ENCODE measurements at places on chromosomes 3 and 15.

GRCh38 chr3:17623464-17623863 lies 119.0 kb downstream of the TBC1D5 start:
- no peak for DNase-seq

DNA sequence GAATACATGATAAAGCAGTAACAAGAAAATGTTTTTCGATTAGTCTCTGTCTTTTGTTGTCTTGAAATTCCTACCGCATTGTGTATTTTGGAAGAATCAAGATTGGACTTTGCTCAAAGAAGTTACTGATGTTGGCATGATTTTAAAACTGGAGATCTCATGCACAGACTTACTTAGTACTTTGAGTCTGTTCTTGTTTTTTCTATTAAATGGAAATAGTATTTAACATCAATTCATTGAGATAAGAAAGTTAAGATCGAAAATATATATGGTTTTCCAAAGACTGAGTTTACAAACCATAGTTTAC lies 2.6 kb downstream of the ABHD10 start:
- DNase-seq: no peak

- no peak for DNase-seq
Observed at GRCh38 chr3:25586553-25586952, 78.2 kb downstream of the TOP2B start.

DNA sequence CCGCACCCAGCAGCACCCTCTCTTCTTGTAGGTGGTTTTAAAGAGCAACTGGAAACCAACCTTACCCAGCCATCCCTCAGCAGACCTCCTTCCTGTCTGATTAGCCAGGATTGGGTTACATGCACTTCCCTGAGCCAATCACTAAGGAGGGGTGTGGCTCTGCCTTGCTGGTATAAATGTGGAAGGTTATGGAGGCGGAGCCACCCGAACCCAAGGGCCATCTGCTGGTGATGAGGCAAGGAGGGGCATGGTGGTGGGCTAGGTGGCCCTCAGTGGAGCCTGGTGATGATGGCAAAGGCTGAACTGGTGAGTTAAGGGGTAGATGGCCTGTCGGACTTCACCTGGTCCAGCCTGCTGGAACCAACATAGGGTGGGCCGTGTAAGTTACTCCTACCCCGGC lies 39.8 kb downstream of the CCDC33 start:
- DNase-seq: no peak

- no peak for DNase-seq
Observed at GRCh38 chr15:35746121-35746520, 200.2 kb upstream of the DPH6 start.

GRCh38 chr3:50287262-50287661 lies 5.0 kb downstream of the IFRD2 start:
- no peak for DNase-seq

GRCh38 chr3:42501681-42502428 lies 588 bp upstream of the VIPR1 start:
- DNase-seq: peak; percentile 54

- no peak for DNase-seq
Observed at GRCh38 chr3:156183396-156183795, 63.0 kb downstream of the KCNAB1 start.

DNA sequence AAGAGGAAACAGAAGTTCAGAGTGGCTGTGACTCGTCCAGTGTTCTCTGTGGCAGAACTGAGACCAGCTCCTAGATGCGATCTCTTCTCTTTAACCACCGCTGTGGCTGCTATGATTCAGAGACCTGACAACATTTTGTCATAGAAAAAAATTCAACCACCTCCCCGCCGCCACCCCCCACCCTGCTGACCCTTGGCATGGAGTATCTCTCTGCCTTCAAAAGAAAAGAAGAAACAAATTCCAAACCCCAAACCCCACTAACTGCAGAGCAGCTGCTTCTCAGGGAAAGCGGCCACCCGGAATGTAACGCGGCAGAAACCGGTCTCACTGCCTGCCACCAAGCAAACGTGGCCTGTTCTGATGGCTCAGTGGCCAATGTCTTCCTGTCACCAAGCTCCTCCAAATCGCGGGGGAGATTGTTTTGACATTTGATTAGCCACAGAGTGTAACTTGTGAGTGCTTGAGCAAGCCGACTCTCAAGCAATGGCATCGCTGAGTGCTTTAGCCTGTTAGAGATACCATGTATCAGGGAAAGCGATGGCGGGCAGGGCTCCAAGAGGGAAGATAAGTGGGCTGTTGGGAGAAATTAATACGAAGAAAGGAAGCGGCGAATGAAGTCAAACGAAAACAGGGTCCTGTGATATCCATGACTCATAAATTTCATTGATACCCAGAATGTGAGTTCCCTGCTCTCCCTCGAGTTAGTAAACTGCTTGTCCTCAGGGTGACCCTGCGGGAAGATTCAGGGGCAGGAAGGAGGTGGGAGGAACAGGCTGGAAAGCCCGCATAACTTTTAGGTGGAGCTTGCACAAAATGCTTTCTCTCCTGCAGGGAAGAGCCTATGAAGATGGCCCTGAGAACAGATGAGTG lies 44.8 kb upstream of the TLE3 start:
- DNase-seq: peak; percentile 47

DNA sequence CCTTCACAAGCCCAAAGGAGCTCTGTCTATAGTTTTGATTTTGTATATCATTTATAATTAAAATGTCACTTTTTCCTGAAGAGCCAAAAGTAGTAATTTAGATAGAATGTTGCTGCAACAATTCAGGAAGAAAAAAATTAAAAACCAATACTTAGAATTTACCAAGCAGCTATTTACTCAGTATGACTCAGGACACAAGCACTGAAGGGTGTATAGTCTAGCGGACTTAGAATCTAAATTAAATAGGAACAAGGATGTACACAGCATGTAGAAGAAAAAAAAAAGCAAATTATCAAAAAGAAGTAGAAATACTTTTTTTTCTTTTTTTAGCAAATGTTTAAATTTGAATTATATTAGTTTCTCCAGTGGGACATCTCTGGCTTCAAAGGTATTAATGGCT lies 31.6 kb downstream of the PGBD4 start:
- no peak for DNase-seq

DNA sequence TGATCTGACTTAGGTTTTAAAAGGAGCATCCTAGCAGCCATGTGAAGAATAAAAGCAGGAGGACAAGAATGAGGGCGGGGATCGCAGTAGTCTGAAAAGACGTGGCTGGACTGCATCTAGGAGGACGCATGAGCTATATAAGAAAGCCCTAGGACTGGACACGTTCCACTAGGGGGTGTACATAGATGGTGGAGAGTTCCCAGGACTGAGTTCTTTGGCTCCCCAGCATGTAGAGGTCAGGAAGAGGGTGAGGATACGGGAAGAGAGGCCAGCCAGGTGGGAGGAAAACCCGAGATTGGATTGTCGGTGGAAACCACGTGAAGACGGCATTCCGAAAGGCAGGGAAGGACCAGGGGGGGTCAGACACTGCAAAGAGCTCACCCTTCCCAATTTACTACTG lies 64.2 kb upstream of the CFAP161 start:
- DNase-seq: no peak

DNA sequence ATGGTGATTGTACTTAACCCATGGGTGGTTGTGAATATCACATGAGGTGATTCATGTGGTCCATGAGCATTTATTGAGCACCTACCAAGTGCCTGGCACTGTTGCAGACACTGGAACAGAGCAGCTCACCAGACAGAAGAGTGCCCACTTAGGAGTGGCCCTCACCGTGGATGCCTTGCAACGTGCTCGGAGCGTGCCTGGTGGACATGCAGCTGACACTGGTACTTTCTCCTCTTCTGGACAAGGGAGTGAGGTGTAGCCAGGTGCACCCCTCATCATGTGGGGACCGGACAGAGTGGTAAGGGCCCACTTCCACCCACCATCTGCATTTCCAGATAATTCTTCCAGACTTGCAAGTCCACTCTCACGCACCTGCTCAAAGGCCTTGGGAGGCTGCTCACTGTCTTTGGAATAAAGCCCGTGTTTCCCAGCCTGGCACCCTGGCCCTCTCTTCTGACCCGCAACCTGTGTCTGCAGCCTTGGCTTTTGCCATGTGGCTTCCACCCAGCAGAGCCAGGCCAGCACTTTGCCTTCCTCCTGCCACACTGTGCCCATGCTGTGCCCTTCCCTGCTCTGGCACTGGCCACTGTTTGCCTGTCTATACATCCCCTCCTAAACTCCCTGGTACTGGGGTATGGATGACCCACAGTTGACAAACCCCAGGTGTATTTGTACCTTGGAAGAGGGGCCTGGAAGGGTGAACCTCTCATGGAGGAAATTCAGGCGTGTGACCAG lies 90.9 kb upstream of the SEC13 start:
- no peak for DNase-seq
